ENCODE measurements at places on chromosomes 3 and 15. TPM values are rescaled to one million over a fixed set of nuclear protein-coding genes. Genes with fewer than 3 reads are reported as not detected.

ANKUB1 gene
- total RNA-seq, result not detected

C2CD4A gene
- not detected for total RNA-seq

SLC38A3 gene
- total RNA-seq, result 1.2 TPM

MUC4 gene
- 2.0 TPM for total RNA-seq

CPNE9 gene
- total RNA-seq, result 4.4 TPM

PTH1R gene
- total RNA-seq, result 1.5 TPM

PDHB gene
- 140 TPM for total RNA-seq

EBLN2 gene
- 3.8 TPM for total RNA-seq
